ENCODE measurements at places on chromosomes 7 and 10.

DNA sequence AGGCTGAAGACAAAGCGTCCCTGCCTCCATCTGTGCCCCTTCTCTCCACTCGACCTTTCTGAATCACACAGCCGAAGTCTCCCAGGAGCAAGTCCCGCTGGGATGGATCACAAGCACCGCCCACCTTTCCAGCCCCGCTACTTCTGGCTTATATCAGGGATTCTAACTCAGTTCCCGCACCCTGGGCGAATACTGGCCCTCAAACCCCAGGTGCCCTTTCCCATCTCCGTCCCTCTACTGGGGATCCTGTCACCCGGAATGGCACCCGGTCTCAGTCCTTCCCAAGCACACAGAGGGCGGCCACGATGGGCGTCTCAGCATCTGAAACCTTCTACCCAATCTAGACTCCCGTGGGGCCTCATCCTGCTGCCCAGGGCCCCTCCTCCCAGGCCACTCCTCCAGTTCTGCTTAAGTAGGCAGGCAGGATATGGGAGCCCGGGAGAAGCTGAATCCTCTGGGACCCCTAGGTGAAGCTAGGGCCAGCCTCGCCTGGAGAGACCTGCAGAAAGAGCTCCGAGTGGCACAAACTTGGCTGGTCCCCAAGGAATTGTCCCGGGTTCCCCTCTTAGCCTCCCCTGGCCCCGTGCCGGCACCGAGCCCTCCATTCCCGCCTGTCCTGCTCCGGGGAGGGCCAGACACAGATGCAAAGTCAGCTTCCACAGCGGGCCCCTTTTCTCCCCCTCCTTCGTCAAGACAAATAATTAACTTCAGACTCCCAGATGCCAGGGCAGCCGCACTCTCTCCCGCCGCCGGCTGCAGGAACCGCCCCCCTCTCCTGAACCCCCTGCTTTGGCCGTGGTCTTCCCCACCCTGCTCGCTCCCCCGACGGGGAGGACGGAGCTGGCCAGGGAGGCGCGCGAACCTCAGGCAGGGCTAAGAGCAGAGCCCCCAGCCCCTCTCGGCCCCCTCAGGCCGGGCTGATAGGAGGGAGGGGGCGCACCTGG, 612 bp downstream of the KCP start:
- no peak for DNase-seq

DNA sequence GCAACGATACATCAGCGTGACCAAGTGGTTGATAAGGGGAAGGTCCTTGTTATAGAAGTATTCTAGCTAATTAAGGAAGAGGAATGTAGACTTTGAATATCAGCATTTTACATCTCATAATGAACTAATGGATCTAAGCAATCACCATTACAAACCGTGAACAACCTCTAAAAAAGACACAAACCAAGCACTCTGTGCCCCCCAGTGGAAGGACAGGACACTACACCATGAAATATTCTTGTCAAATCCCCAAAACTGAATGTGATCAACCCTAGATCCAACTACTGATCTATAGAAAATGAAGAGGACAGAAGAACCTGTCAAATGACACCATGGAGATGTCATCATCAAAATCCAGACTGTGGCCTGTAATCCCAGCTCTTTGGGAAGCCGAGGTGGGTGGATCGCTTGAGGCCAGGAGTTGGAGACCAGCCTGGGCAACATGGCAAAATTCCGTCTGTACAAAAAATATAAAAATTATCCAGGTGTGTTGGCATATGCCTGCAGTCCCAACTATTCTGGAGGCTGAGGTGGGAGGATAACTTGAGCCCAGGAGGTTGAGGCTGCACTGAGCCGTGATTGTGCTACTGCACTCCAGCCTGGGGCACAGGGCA, 111.3 kb upstream of the CARD11 start:
- DNase-seq = peak; percentile 53

GRCh38 chr10:101291331-101292193, 62.3 kb upstream of the LBX1 start:
- peak; percentile 59 for DNase-seq

DNA sequence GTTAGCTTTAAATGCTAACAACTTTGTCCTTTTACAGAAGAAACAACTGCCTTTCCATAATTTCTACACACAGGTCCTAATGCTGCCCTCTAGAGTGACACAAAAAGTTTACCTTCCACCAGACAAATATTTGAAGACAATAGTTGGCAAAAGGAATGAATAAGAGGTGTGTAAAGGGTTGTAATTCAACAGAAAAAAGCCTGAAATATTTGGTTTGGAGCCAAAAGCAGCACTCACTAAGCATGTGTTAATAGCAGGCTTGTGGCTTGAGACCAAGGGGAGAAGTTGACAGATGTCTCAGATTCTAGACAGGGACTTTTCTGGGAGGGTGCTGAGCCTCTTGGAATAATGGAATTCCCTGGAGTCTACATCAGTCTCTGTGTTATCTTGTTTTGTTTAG, 156.2 kb upstream of the GALNT17 start:
- DNase-seq = no peak

DNA sequence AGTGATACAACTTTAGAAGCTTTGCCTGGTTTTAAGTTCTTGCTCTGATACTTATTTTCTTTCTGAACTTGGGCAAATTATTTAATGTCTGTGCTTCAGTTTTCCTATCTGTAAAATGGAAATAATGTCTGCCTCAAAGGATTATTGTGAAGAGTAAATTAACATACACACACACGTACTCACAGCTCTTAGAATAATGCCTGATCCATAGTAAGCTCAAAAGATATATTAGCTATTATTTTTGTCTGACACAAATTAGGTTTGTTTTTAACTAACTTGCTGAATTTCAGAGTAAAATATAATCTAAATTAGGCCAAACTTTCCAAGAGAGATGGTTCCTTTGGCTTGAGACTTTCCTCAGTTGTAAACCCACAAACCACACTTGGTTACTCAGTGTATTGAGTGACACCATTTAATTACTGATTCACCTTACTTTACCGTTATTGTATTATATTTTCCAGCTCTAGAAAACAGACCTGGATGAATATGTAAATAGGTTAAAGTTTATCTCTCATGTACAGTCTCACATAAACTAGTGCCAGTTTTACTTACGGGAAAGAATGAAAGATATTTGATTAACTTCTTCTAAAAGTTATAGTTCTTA, 50.4 kb downstream of the VTI1A start:
- DNase-seq = no peak

DNA sequence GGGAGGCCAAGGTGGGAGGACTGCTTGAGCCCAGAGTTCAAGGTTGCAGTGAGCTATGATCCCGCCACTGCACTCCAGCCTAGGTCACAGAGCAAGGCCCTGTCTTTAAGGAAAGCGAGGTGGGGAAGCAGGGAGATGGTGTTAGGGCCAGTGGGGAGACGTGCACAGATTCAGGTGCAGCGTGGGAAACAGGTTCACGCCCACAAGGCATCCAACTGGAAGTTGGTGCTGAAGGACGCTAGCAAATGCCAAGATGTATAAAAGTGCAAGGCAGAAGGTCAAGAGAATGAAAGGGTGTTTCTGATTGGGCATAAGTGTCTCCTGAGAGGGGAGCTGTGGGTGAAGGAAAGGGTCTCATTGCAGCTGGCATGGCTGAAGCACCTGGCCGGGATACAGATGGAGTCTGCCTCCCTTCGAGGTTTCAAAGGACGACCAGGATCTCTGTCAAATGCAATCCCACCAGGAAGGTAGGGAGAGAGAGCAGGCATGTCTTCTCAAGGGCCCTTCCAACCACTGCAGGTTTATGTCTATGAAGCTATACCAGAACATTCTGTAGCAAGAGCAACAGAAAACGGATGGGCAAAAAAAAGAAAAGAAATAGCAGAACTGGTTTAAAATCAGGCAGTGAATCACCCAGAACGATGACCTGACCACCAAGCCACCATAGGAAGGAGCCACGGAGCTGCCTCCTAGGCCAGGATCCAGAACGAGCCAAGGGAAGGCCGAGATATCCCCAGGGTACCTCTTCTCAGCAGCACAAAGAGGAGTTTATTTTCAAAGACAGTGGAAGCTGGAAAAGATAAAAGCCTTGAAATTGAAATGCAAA, 43.2 kb downstream of the GSDME start:
- no peak for DNase-seq

GRCh38 chr7:4851459-4852422, 10.1 kb downstream of the PAPOLB start:
- no peak for DNase-seq

GRCh38 chr7:155889636-155890511, 77.6 kb upstream of the SHH start:
- no peak for DNase-seq

- DNase-seq = no peak
These were observed 483.9 kb upstream of the MKI67 start for GRCh38 chr10:128610113-128610512.

- DNase-seq = no peak
These were observed 50.5 kb downstream of the FZD1 start for GRCh38 chr7:91314591-91315323.

DNA sequence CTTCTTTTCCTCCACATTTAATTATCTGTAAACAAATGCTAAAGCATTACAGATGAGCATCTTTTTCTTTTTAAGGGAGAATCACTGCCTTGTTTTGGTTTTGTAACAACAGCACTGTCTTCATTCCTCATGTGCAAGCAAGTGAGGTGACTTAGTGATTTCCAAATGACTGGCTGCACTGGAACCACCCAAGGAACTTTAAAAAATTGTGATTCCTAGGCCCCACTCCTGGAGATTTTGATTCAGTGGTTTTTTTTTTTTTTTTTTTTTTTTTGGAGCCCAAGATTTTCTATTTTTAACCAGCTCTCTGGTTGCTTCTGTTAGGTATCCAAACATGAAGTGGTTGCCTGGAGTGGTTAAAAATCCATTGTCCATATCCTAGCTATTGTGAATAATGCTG, 176.2 kb downstream of the LRMDA start:
- DNase-seq = no peak

DNA sequence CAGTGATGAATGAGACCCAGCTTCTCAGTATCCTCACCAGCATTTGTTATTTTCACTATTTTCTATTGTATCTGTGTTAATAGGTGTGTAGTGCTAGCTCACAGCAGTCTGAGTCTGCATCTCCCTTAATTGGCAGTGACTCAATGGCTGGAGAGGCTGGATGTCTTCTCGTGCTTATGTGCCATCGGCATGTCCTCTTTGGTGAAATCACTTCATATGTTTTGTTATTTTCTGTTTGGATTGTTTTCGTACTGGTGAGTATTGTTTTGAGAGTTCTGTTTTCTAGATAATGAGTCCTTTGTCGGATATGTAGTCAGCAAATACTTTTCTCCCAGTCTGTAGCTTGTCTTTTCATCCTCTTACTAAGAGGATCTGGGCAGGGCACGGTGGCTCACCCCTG, 66.1 kb downstream of the AMZ1 start:
- DNase-seq = no peak

DNA sequence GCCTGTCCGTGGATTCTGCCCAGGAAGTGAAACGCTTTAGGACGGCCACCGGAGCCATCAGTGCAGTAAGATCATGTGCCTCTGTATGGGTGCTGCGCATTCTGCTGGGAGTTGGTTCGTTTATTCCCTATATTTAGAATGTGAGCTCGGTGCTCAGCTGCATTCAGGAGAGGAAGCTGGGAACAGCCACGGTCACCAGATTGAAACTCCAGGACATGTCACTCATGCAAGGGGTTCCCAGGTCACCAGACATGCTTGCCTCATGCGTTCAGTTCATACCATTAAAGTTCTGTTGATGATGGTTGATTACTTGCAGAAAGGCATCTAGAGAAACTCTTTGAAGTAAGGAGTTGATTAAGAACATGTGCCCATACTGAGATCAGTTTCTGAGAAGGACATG, 78.1 kb downstream of the TRRAP start:
- no peak for DNase-seq

- DNase-seq = no peak
These were observed 1.5 kb downstream of the NEUROG3 start for GRCh38 chr10:69571618-69572158.

- no peak for DNase-seq
These were observed 129.4 kb upstream of the ZNF746 start for GRCh38 chr7:149626972-149627371.

DNA sequence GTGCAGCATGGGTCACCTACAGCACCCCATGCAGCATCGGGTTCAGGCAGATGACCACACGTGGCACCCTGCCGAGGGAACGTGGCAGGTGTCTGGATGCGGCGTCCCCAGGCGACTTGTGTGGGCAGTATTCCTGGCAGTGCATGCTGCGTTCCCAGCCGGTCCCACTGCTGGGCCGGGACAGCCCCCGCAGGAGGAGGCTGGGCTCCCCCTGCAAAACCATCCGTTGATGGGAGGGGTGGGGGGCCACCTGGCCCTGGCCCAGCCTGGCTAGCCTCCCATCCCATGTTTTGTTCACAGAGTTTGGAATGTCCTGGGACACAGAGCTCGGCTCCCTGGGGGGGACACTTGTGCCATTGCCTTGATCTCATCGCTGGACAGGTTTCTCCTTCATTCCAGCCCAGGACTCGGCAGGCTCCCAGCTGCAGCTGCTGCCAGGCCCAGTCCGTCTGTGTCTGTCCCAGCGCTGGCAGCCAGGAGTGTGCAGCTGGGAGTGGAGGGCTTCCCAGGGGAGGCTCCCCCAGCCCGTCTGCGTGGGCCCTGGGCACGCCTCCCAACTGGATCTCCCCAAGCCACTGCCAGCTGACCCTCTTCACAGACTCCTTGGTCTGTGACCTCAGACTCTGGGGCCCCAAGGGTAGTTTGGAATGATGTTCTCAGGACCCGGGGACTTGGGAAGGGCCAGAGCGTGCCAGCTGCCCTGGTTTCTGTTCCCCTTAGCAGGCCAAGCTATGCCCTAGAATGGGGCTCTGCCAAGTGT, 32.6 kb downstream of the TMEM270 start:
- no peak for DNase-seq

- no peak for DNase-seq
These were observed 43.4 kb downstream of the MYOF start for GRCh38 chr10:93438613-93439253.

GRCh38 chr10:42933448-42934340, 143.2 kb upstream of the RET start:
- no peak for DNase-seq

- peak; percentile 24 for DNase-seq
These were observed 103.9 kb downstream of the PPP1R9A start for GRCh38 chr7:95011146-95011928.

GRCh38 chr10:30562787-30563186, 66.8 kb downstream of the LYZL2 start:
- DNase-seq = no peak

GRCh38 chr10:124164264-124164663, 70.9 kb upstream of the CHST15 start:
- DNase-seq = no peak

DNA sequence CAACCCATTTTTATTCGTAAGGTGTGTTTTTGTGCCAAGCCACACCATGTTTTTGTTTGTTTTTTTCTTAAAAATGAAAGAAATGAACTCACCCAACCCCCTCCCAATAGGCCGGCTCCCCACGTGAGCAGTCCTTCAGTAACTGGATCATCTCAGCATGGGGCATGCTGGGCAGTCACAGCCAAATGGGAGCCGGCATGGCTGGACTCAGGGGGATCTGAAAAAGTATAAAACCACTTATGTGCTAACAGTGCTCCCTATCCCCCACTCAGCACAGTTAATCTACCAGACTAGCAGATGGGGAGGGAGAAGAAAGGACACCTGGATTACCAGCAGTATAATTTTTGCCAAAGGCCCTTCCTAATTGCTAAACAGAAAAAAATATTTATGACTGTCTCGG, 39.3 kb downstream of the BAZ1B start:
- no peak for DNase-seq

All from A549 (cell line).